ENCODE measurements at places on chromosomes 7 and 10.

DNA sequence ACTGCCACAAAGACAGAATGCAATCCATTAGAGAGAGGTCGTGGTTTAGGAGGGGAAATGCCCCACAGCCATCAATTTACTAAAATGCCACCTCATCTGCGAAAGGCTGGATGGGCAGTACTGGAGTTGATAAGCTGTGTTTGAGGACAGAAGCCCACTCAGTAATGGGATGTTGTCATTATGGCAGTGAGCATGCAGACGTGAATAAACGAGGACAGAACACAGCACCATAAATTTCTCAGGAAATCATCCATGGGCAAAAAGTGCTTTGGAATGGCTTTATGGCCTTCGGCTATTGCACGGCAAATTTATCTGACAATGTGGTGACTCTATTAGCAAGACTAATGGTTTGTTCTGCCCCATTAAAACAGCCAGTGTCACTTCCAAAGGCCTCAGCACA is 15.9 kb upstream of the C10orf53 start:
- no peak for DNase-seq

GRCh38 chr10:118369641-118370205 is 27.6 kb upstream of the FAM204A start:
- no peak for DNase-seq

DNA sequence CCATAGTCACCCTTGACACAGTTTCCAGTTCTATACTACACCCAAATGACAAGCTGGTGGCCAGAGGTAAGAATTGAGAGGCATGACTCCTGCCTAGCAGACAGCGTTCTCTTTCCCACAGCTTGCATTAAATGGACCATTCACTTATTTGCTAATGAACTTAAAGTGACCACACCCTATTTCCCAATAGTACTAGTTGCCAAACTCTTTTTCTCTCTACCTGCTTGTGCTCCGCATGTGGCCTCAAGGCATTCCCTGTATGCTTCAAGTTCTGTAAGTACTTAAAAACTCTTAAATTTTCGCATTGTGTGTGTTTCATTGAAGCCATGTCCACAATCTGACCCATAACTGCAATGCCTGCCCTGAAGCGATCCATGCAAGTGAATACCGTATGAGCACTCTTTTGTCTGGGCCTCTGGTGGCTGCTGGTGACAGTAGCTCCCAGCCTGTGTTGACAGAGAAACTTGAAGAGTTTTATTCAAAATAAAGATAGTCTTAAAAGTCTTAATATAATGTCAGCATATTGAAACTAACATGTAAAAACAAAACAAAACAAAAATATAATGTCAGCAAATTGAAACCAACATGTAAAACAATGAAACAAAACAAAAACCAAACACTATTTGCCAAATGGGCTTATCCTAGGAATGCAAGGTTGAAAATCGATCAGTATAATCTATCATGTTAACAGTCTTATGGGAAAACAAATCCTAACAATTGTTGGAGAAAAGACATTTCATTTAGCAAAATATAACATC is 73.6 kb downstream of the CCSER2 start:
- no peak for DNase-seq

- no peak for DNase-seq
Observed at GRCh38 chr10:68082872-68083271, 7.8 kb upstream of the HERC4 start.

DNA sequence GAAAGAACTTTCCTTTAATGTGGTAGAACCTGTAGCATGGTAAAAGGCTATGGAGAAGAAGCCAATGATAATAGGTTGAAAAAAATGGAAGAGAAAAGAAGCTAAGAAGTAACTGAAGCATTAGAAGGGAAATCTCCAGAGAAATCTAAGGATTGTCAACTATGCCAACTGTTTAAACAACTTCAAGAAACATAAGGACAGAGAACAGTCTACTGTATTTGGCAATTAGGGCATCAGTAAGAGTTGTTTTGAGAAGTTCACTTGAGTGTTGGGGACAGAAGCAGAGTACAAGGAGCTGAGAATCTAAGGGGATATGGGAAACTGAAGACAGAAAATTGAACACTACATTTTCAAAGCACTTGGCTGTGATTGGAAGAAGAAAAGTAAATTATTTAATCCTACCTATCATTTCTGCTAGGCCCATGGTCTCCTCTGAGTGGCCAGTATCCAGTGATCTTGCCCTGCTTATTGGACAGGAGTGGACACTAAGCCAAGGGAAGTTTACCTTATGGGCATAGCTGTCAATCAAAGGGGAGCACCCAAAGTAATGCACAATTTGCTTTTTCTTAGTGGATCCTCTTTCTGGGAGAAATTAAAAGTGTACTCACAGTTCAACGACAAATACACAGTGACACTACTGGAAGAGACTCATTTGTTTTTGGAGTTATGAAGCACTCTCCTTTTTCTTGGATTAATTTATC is 56.4 kb upstream of the CCDC71L start:
- DNase-seq = no peak

GRCh38 chr10:122267849-122268737 is 3.0 kb upstream of the BTBD16 start:
- peak; percentile 91 for DNase-seq

- DNase-seq = no peak
Observed at GRCh38 chr7:47633134-47633533, 51.2 kb upstream of the TNS3 start.

GRCh38 chr7:114413761-114414155 is 857 bp upstream of the FOXP2 start:
- no peak for DNase-seq

DNA sequence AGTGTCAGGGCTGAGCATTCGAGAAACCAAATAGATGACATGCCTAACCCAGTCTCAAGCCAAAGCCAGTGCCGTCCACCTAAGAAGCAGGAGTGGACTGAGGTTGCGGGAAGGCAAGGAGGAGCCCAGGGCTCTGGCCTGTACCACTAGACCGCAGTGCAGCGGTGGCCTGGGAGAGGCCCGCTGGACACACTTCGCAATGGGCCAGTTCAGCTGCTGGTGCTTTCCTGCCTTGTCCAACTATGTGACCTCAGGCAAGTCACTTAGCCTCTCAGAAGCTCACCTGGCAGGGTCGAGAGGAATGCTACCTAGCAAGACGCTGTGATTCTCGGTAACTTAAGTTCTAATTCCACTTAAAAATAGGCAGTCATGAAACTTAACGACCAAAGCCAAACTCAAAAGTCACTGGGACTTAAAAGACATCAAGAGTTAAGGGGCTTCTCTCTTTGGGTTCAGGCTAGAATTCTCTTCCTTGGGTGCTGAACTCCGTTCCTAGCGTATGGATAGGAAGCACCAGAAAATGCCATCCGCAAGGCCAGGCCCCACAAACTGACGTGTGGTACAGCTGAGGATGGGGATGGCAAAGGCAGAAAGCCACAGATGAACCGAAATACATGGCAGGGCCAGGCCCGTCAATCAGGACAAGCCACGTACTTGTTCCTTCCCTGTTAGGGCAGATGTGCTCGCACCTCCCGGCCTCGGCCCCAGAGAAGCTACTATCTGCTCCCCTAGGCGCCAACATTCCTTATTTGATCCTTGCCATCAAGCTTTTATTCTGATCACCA is 34.2 kb downstream of the CTBP2 start:
- no peak for DNase-seq

DNA sequence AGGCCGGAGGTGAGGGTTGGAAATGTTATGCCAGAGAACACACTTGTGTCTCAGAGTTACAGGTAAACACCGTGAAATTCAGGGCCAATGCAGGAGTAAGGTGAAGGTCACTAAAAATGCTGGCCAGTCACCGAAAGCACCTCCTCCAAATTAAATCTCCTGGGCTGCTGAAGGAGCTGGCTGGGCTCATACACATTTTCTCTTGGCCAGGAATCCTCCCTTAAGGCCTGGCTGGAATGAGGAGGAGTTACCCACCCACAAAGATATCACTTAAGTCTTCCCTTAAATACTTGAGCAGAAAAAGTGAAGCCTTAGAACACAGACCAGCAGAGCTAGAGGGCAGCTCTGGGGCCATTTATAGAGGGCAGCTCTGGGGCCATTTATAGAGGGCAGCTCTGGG is 46.3 kb downstream of the HTRA1 start:
- DNase-seq = no peak

- no peak for DNase-seq
Observed at GRCh38 chr7:36278620-36279172, 111.0 kb upstream of the ANLN start.

DNA sequence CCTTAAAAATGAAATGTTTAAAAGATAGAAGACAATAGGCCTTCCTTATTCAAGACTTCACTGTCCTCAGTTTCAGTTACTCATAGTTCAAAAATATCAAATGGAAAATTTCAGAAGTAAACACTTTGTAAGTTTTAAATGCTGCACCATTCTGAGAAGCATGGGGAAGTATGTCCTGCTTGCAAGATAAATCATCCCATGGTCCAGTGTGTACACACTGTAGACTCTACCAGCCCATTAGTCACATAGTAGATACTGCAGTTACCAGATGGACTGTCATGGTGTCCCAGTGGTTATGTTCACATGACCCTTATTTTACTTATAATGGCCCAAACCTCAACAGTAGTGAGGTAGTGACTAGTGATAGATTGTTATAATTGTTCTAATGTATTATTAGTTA is 69.5 kb downstream of the PTPN12 start:
- DNase-seq = no peak

- no peak for DNase-seq
Observed at GRCh38 chr10:85527616-85528317, 838.8 kb downstream of the GRID1 start.

- no peak for DNase-seq
Observed at GRCh38 chr7:101932083-101932482, 114.7 kb downstream of the CUX1 start.

DNA sequence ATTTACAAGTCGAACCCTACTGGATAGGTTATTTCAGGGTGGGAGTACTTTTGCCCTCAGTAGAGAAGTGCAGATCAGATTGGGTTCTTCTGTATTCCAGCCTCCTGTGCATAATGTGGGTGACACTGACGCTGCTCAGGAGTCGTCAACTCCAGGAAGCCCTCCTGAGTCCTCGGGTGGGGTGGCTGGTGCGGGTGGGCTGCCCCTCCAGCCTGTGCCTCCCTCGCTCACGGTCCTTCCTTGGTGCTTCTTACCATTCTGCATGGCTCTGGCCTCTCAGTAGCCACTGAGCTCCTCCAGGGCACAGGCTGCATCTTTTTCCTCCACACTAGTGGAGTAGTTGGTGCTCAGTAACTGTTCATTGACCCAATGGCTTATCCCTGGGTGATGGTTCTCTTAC is 4.3 kb downstream of the CDH23 start:
- no peak for DNase-seq

GRCh38 chr10:96890172-96890513 is 58.0 kb downstream of the LCOR start:
- no peak for DNase-seq
